ENCODE measurements at places on chromosomes 6 and 20.

- DNase-seq: no peak
These were observed 4.0 kb downstream of the DSP start for GRCh38 chr6:7545316-7546019.

DNA sequence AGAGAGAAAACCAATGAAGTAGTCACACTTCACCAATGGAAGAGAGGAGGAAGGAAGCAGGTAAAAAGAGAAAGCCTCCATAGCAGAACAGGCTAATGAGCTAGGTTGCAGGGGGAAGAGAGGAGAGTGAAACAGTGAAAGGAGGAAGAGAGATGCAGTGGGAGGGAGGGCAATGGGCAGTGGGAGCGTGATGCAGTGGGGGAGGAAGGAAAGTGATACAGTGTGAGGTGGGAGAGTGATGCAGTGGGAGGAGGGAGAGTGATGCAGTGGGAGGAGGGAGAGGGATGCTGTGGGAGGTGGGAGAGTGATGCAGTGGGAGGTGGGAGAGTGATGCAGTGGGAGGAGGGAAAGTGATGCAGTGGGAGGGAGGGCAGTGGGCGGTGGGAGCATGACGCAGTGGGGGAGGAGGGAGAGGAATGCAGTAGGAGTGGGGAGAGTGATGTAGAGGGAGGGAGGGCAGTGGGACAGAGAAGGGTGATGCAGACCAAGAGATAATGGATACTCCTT lies 29.7 kb downstream of the COL12A1 start:
- DNase-seq: no peak

GRCh38 chr20:35842361-35842760 lies 70.5 kb downstream of the PHF20 start:
- DNase-seq: no peak

GRCh38 chr6:54706391-54706790 lies 140.2 kb upstream of the FAM83B start:
- DNase-seq: no peak

- DNase-seq: no peak
These were observed 26.0 kb upstream of the PI16 start for GRCh38 chr6:36928547-36928918.

DNA sequence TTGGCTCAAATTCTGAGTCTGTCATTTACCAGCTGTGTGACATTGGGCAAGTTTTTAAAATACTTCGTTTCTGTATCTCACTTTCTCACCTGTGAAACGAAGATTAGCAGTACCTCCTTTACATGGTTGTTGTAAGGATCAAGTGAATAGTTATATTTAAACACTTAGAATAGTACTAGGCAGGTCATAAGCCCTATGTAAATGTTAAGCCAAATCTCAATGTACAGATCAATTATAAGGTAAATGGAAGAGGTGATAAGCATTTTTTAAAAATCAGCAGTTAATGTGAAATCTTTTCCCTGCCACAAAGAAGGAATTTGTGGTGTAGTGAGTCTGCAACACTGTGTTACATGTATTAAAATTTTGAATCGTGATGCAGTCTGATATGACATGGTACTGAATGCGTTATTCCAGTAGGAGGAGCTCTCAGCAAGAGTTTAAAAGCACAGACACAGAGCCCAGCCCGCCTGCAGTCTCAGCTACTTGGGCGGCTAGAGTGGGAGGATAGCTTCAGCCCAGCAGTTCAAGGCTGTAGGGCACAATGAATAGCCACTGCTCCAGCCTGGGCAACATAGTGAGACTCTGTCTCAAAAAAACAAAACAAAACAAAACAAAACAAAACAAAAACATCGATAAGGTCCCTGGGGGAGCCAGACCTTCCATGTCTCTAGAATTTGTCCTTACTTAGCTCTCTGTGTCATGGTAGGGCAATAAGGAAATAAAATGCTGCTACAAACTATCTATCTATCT lies 46.0 kb downstream of the GTF2H5 start:
- DNase-seq: peak; percentile 44

- no peak for DNase-seq
These were observed 268.9 kb downstream of the CDH4 start for GRCh38 chr20:61520893-61521460.

GRCh38 chr6:121999456-122000065 lies 399.9 kb upstream of the HSF2 start:
- no peak for DNase-seq

GRCh38 chr20:17999566-17999965 lies 30.7 kb downstream of the MGME1 start:
- DNase-seq: no peak

DNA sequence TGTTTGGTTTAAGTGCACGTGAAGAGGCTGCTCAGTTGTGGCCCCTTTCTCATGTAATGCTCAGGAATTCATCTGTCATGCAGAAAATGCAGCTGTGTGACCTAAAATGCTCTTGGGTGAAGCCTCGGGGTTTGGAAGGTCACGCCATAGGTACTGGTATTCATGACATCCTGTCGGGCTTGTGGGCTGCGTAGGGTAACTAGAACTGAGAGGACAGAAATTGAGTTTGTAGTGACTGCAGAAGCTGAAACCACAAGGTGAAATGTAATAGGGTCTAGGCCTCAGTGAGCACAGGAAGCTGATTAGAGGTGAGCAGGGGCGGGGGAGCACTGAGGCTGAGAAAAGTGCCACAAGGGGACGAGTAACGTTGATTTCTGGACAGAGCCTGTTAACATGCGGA lies 128.8 kb downstream of the SOBP start:
- no peak for DNase-seq

DNA sequence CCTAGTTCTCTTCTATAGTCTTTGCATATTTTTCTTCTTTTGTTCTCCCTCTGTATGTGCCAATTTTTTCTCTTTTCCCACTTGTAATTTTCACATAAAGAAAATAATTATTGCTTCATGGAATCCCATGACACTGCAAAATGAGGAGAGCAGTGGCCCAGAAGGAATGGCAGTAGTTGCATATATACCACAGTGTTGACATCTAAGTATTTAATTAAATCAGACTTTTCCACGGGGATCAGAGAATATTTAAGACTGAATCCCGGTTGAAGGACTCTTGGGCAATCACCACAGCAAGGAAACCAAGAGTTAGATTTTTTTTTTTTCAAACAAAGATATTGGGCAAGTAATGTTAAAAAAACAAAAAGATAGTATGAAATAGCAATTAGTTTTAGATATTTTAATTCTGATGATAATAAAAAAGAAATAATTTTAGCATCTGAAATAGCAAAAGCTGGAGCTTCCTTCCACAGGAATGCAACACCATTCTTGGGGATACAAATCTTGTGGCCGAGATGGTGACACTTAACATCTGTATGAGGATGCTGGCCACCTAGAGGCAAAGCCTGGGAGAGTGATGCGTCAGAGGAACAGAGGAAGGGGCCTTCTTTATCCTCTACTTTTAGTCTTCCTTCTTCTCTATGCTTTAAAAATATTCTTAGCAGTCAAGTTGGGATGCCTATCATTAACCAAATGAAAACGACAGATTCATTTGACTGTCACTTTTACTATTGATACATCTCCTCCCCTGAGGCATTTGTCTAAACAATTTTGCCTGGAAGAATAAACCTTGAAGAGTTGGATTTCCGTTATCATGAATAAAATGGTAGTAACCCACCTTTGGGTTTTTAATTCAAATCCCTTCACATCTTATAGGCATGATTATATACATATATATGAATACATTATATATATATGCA lies 356.2 kb downstream of the GJA1 start:
- no peak for DNase-seq

- no peak for DNase-seq
These were observed 336.6 kb downstream of the QKI start for GRCh38 chr6:163751032-163751525.

GRCh38 chr6:33853736-33854135 lies 49.9 kb upstream of the MLN start:
- DNase-seq: no peak

DNA sequence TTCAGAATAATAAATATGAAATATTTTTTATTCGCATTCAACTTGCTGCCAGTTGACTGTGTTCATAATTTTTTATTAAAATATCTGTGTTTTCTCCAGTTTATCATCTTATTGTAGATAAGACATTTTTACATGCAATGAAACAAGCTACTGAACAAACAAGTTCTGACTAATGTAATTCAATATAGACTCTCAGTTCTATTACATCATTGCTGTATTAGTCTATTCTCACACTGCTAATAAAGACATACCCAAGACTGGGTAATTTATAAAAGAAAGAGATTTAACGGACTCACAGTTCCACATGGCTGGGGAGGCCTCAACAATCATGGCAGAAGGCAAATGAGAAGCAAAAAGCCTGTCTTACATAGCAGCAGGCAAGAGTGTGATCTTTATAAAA lies 1357.7 kb upstream of the CITED2 start:
- DNase-seq: no peak

GRCh38 chr6:22236626-22237414 lies 60.0 kb downstream of the PRL start:
- no peak for DNase-seq

GRCh38 chr20:17969884-17970409 lies 1.1 kb downstream of the MGME1 start:
- DNase-seq: peak; percentile 10

GRCh38 chr6:4180652-4181255 lies 45.4 kb upstream of the ECI2 start:
- no peak for DNase-seq

- no peak for DNase-seq
These were observed 194.0 kb downstream of the TRIM27 start for GRCh38 chr6:28729501-28730402.

- DNase-seq: no peak
These were observed 154.1 kb downstream of the FOXA2 start for GRCh38 chr20:22430154-22430745.

- no peak for DNase-seq
These were observed 144.1 kb upstream of the PTCHD4 start for GRCh38 chr6:48255094-48255493.

GRCh38 chr6:28634761-28635546 lies 109.3 kb downstream of the GPX5 start:
- no peak for DNase-seq

GRCh38 chr6:106112433-106112832 lies 26.3 kb downstream of the PRDM1 start:
- no peak for DNase-seq

DNA sequence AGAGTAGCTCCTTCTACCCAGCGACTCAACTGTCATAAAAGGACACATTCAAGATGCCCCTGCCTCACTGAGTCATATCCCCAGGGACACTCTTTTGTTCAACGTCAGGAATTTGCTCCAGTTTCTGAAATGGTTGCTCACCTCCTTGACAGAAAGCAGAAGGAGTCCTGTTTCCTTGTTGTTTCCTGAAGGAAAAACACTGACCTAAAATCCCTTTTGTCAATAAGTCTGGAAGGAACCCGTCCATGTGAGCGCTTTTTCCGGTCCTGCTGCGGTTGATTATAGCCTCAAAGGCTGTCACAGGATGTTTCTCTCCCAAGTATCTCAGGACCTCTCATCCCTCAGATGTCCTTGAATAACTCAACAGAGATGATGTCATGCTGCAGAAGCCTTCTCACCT lies 113.6 kb upstream of the PLEKHG1 start:
- DNase-seq: no peak

Data from activated CD4-positive, alpha-beta T cell treated with anti-CD3 and anti-CD28 coated beads, Interleukin-2, amount 50 U/mL, for 1 hour (primary cell).